Activated naive CD4-positive, alpha-beta T cell treated with anti-CD3 and anti-CD28 coated beads, Interleukin-2, amount 50 U/mL, for 16 hours (primary cell): ENCODE measurements at places on chromosomes 5 and 9.

GRCh38 chr5:62596691-62597090 is 18.1 kb downstream of the LRRC70 start:
- no peak for DNase-seq

DNA sequence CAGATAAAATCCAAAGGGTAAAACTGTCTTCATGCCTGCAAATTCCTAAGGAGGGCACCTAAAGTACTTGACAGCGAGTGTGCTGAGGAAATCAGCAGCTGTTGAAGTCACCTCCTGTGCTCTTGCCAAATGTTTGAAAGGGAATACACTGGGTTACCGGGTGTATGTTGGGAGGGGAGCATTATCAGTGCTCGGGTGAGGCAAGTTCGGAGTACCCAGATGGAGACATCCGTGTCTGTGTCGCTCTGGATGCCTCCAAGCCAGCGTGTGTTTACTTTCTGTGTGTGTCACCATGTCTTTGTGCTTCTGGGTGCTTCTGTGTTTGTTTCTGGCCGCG is 727 bp upstream of the ADRB2 start:
- DNase-seq = no peak

- no peak for DNase-seq
Observed at GRCh38 chr9:2559192-2560152, 62.1 kb upstream of the VLDLR start.

DNA sequence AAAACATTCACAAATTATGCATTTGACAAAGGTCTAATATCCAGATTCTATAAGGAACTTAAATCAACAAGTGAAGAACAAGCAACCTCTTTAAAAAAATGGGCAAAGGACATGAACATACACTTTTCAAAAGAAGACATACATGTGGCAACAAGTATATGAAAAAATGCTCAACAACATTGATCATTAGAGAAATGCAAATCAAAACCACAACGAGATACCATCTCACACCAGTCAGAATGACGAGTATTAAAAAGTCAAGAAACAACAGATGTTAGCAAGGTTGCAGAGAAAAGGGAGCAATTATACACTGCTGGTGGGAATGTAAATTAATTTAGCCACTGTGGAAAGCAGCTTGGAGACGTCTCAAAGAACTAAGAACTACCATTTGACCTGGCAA is 38.9 kb upstream of the TNFSF15 start:
- no peak for DNase-seq

- DNase-seq = no peak
Observed at GRCh38 chr5:18375641-18376040, 741.4 kb downstream of the TAF11L14 start.

- DNase-seq = no peak
Observed at GRCh38 chr5:119470851-119471451, 18.7 kb downstream of the HSD17B4 start.
